ENCODE measurements at places on chromosomes 16 and 17. TPM values are rescaled to one million over a fixed set of nuclear protein-coding genes. Genes with fewer than 3 reads are reported as not detected.

GRCh38 chr17:57868007-57868909 lies 18.4 kb upstream of the MRPS23 start:
- DNase-seq, result peak; percentile 86

DNA sequence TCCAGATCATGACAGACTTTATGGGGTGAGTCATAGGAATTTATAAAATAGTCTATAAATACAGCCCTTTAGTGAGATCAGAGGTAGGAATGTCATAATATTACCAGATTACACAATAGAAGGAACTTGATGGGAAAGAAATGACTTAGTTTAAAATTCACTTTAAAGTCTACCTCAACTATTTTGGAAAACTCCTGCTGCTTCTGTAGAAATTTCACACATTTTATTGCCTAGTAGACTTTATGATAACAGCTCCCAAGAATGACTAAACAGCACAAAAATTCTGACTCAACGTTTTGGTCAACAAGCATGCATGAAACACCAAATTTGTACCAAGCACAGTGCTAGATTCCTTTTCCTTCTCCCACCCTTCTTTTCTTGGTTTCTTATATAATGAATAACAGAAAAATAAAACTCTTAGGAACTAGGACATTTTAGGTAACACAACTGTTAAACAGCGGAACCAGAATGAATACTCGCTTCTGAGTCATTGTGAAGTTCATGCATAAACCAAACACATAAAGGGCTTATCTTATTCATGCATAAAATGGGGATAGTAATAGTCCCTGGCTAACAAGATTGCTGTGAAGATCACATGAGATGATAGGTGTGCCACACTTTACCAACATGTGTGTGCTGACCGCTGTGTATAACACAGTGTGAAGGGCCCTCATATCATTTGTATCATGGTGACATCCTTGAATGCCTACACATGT lies 243.9 kb downstream of the CDH8 start:
- DNase-seq, result no peak

DNA sequence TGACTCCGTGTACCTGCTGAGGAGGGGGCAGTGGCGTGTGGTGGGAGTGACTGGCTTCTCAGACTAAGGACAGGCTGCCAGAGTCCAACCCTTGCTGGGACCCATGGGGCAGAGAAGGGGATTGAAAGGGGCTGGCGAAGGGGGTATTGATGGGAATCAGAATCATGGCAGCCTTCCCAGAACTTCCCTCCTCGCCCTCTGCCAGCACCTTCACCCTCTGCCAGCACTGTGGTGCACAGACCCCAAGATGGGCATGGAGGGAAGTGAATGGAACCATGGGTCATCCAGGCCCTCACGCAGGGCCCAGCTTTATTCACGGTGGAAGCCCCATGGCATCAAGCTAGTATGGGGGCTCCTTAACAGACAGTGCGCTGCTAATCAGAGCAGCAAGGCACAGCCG lies 76.8 kb downstream of the IRX5 start:
- DNase-seq, result no peak

KCNJ18 gene
- total RNA-seq, result not detected

PDILT gene
- total RNA-seq, result not detected
